ENCODE measurements at places on chromosomes 1 and 21.

- DNase-seq: no peak
These were observed 7.6 kb downstream of the ZNF683 start for GRCh38 chr1:26364956-26365355.

GRCh38 chr1:23530087-23530746 is 816 bp downstream of the E2F2 start:
- no peak for DNase-seq

GRCh38 chr1:206470692-206471414 is 577 bp downstream of the IKBKE start:
- DNase-seq: no peak

DNA sequence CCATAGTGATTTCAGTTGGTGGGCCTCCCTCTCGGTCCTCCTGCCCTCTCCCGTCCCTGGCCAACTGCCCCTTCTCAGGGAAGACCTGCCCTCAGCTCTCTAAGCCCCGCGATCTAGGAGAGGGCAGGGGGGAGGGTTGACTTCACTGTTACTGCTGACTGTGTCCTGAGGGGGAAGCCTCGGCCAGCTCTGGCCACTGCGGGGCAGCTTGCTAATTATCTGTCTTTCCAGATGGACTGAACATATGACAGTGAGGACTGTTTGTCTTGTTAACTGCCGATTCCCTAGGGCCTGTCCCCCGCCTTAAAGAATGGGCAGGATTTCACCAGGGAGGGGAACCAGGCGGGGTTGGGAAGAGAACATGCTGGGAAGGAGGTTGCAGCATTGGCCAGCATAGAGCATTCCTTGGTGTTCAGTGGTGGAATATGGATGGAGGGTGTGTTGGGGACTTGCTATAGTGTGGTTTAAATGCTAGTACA is 22.9 kb downstream of the NIPAL3 start:
- DNase-seq: no peak

GRCh38 chr1:37480581-37481288 is 6.4 kb downstream of the ZC3H12A start:
- no peak for DNase-seq

- peak; percentile 59 for DNase-seq
These were observed 17.2 kb upstream of the RASSF5 start for GRCh38 chr1:206489980-206490770.

Data from NCI-H1048 (cell line).